ENCODE measurements at places on chromosomes 5 and 9.

- DNase-seq: no peak
Observed at GRCh38 chr5:31317665-31318064, 124.2 kb downstream of the CDH6 start.

DNA sequence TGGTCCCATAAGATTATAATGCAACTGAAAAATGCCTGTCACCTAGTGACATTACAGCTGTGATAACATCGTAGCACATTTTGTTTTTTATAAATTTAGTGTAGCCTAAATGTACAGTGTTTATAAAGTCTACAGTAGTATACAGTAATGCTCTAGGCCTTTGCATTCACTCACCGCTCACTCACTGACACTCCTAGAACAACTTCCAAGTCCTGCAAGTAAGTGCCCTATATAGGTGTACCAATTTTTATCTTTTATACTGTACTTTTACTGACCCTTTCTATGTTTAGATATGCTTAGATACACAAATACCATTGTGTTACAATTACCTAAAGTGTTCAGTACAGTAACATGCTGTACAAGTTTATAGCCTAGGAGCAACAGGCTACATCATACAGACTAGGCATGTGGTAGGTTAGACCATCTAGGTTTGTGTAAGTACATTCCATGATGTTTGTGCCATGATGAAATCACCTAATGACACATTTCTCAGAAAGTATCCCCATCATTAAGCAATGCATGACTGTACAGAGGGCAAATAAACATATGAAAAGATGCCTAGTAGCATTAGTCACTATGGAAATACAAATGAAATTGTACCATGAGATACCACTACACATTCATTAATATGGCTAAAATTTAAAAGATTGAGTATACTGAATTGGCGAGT, 127.6 kb downstream of the TRPM6 start:
- no peak for DNase-seq

DNA sequence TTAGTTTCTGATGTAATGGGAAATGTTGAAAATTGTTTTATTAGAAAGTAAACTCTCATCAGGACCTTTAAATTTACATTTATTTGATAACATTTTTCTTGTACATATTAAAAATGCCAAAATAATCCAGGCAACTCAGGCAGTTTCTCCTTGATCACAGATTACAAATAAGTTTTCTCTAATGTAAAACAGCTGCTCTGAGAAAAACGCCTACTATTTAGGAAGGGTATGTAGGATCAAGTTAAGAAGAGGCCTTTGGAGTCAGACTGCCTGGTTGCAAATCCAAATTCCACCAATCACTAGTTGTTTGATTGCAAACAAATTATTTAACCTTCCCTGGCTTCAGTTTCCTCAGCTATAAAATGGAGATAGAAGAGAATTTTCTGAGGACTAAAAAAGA, 610.8 kb downstream of the PDE4D start:
- DNase-seq: no peak

- no peak for DNase-seq
Observed at GRCh38 chr9:131609099-131609830, 63.9 kb downstream of the PRRT1B start.

DNA sequence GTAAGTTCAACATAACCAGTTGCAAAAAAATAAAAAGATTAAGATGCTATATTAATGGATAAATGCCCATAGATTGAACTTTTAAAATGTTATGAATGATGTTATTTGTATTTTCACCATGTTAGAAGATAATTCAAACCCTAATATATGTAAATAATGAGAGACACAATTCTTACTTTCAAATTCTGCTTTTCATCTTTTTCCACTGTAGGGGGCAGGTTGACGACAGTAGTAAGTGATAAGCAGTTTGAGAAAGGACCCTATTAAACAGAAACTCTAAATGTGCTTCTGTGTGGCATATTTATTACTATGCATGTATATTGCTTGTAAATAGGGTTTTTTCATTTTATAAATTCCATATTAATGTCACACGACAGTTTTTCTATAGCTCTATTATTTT, 591.1 kb downstream of the SEMA5A start:
- no peak for DNase-seq

- no peak for DNase-seq
Observed at GRCh38 chr9:76720245-76720644, 44.0 kb upstream of the PCA3 start.

DNA sequence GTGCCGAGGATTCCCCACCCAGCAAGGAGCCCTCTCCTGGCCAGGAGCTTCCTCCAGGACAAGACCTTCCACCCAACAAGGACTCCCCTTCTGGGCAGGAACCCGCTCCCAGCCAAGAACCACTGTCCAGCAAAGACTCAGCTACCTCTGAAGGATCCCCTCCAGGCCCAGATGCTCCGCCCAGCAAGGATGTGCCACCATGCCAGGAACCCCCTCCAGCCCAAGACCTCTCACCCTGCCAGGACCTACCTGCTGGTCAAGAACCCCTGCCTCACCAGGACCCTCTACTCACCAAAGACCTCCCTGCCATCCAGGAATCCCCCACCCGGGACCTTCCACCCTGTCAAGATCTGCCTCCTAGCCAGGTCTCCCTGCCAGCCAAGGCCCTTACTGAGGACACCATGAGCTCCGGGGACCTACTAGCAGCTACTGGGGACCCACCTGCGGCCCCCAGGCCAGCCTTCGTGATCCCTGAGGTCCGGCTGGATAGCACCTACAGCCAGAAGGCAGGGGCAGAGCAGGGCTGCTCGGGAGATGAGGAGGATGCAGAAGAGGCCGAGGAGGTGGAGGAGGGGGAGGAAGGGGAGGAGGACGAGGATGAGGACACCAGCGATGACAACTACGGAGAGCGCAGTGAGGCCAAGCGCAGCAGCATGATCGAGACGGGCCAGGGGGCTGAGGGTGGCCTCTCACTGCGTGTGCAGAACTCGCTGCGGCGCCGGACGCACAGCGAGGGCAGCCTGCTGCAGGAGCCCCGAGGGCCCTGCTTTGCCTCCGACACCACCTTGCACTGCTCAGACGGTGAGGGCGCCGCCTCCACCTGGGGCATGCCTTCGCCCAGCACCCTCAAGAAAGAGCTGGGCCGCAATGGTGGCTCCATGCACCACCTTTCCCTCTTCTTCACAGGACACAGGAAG, 120.2 kb downstream of the RGS3 start:
- DNase-seq: no peak

DNA sequence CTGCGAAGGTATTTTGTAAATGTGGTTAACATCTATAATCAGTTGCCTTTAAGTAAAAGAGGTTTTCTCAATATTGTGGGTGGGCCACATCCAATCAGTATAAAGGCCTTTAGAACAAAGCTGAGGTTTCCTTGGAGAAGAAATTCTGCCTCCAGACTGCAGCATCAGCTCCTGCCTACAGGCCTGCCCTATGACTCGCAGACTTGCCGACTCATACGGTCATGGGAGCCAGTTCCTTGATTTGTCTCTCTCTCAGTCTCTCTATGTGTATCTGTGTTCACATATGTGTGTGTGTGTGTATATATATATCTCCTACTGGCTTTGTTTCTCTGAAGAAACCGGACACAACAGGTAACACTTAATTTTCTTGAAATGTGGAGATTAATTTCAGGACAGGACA, 45.3 kb downstream of the SLC36A1 start:
- DNase-seq: no peak

GRCh38 chr9:114738581-114739316, 56.8 kb upstream of the TEX48 start:
- DNase-seq: peak; percentile 77

DNA sequence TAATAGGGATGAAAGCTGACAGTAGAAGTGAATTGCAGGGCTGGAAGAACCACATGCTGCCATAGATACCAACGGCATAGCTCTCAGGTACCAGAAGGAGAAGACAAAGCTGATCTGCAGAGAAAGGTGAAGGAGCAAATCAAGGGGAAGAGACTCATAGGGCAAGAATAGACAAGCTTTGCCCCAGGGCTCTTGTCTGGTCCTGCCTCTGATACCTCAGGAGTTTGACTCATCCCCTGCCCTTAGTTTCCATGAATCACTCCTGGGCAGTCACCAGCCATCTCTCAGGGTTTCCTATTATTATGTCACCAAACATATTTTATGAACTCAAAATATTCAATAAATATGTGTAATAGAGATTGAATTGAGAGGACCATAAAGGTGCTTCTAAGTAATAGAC, 800.9 kb downstream of the DNAH5 start:
- no peak for DNase-seq

Measured in CD4-positive, alpha-beta T cell treated with Interleukin-6 for 4 hours (primary cell).